ENCODE measurements at places on chromosomes 13 and 19.

GRCh38 chr13:23574421-23575145 is 4.4 kb downstream of the TNFRSF19 start:
- no peak for DNase-seq

DNA sequence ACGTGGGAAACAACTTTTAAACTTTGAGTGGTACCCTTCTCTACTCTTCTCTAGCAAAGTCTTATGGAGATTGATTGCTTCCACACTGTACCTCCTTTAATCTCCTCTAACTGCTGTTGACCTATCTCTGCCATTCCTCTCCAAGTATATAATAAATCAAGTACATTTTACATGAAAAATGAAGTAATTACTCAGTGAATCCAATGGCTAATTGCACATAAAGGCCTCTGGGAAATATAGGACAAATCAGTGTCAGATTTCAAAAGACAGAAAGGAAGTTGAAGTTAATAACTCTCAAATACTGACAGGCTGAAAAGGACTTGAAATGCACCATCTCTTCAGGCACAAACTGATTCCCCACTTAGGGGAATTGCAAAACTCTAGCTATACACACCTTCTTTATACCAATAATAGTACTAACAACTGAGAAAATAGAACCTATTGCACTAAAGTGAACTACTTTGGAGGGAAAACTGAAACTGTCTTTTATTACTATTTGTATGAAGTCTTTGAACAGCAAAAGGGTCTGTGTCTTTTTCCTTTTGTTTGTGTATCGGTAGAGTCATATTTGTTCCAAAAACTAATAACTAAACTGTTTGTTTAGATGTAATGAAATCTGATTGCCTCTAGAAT is 701.1 kb downstream of the PCDH9 start:
- DNase-seq: no peak

DNA sequence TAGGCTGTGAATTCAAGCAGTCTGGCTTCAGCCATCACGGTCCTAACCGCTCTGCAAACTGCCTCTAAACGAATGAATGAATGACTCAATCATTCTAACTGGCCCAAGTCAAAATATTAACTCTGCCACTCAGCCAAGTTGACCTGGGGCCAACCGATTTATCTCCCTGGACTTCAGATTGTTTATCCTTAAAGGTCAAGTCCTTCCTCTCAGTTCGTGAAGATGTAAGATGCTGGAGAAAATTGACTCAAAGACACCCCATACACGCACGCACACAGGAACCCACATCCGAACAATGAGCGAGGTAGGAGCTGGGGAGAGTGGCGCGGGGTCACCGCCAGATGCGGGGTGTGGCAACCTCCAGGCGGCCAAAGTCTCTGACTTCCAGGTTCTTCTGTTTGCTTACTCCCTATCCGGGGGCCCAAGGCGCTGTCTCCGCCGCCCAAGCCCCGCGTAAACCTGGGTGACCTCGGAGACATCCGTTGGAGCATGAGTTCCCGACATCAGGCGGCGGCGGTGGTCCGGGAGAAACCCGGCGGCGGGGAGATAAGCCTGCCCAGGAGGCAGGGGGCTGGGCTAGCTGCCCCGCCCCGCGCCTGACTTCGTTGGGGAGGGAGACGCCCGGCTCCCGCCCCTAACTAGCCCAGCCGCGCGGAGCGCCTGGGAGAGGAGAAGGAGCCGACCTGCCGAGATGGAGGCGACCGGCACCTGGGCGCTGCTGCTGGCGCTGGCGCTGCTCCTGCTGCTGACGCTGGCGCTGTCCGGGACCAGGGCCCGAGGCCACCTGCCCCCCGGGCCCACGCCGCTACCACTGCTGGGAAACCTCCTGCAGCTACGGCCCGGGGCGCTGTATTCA is at the start of gene CYP2S1:
Gene CYP2S1, plus strand, starts transcription at position 646 of the 856 bp plus-strand sequence. Its CDS starts 46 bp downstream, at position 692.
- DNase-seq: no peak

DNA sequence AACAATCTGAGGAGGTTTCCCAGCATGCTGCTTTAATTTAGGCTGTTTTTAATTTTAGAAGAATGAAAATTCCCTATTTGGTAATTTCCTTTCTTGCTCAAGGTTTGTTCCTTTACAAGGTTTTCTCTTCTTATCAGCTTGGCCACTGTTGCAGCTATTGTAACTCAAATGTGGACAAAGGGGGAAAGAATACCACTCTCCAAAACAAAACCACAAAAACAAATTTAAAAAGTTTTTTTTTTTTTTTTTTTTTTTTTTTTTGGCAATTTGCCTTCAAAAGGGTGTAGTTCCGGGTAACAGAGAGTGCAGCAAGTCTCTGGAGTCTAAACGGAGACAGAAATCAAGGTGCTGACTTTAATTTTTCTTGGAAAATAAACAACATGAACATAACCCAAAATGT is 306.4 kb upstream of the ARGLU1 start:
- no peak for DNase-seq

GRCh38 chr13:44063881-44064280 is 184.2 kb downstream of the LACC1 start:
- no peak for DNase-seq

DNA sequence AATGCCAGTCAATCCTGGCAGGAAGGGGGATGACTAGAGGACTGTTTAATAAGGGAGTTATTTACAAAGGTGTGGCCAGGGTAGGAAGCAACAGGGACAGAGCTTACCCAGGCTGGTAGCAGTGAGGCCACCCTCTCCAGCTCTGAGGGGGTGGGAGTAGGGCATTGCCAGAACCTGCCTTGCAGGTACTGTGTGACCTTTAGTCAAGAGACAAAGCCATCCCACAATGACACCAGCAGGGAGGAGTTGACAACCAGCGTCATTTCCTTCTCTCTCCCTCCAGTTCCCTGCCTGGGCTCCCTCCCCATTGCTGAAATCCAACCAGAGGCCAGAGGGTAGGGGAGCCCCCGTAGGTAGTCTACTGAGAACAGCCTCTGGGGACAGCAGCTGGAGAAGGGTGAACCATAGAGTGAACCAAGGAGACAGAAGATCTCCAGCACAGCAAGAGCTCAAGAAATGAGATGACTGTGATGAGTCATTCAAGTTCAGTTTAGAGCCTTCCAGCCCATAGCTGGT is 33.3 kb upstream of the SPATA13 start:
- DNase-seq: no peak

DNA sequence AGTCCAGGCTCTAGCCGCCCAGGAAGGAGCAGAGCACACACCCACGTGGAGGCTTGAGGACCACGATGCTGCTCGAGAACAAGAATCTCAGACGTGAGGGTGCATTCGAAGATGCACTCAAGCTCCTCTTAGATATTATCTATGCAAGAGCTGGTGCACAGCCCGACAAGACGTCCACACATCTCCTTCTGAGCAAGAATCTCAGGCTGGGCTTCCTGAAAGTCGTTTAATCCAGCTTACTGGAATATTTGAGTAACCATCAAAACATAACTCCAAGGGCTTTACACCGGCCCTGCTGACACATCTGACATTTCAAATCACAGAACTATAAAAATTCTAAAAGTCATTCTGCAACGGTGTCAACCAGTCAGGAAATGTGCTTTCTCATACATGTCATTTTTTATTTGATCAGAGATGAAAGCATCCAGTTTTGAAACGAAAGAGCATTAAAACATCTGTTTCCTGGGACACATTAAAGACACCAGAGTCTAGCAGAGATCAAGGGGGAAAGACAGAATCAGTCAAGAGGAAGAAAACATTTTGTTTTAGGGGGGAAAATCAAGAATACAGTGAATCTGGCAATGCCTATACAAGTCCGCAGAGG is 177.7 kb upstream of the IRS2 start:
- no peak for DNase-seq

- no peak for DNase-seq
These were observed 37.7 kb downstream of the GSX1 start for GRCh38 chr13:27830010-27830409.

GRCh38 chr19:6272411-6272791 is 7.4 kb downstream of the MLLT1 start:
- peak; percentile 35 for DNase-seq

- peak; percentile 28 for DNase-seq
These were observed 6.6 kb upstream of the OR10H5 start for GRCh38 chr19:15780610-15781418.

DNA sequence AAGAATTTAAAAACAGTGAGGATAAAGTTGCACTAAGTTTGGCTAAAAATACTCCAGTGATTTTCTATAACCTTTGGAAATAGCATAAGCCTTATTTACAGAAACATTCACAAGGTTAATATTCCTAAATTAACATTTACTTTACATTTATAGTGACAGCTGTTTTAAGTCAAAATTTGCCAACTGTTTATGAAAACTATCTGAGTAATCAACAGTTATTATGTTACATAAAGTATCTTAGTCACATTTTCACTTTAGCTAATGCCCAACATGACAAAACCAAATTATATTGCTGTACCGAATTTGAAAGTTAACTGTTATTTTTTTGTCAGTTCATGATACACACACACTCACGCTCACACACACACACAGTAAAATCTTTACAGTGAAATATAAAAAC is 1.2 kb downstream of the TNFRSF19 start:
- DNase-seq: no peak

GRCh38 chr19:28169168-28169887 is 1043.6 kb downstream of the UQCRFS1 start:
- DNase-seq: no peak

GRCh38 chr13:81246556-81246955 is 905.6 kb upstream of the SPRY2 start:
- DNase-seq: no peak

DNA sequence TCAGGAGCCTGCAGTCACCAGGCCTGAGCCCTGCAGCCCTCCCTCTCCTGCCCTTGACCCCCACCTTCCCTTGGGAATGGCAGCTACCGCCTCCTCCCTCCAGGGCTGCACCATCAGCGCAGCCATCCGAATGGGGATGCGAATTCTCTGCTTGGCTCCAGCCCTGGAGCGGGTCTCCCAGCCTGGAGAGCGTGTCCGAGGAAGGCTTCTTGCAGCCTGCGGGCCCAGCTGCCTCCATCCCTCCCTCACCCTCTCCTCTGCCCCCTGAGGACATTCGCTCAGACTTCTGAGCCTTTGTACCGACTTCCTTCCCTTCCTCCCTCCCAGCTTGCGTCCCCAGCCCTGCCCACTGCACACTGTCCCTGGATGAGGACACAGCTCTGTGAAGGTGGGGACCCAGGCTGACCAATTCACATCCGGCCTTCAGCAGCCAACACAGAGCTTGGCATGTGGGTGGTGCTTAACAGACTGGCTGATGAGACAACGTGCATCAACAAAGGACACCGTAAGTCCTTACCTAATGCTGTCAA is 6.0 kb upstream of the NKPD1 start:
- DNase-seq: no peak

- no peak for DNase-seq
These were observed 1569.4 kb downstream of the PCDH9 start for GRCh38 chr13:65660731-65661130.

DNA sequence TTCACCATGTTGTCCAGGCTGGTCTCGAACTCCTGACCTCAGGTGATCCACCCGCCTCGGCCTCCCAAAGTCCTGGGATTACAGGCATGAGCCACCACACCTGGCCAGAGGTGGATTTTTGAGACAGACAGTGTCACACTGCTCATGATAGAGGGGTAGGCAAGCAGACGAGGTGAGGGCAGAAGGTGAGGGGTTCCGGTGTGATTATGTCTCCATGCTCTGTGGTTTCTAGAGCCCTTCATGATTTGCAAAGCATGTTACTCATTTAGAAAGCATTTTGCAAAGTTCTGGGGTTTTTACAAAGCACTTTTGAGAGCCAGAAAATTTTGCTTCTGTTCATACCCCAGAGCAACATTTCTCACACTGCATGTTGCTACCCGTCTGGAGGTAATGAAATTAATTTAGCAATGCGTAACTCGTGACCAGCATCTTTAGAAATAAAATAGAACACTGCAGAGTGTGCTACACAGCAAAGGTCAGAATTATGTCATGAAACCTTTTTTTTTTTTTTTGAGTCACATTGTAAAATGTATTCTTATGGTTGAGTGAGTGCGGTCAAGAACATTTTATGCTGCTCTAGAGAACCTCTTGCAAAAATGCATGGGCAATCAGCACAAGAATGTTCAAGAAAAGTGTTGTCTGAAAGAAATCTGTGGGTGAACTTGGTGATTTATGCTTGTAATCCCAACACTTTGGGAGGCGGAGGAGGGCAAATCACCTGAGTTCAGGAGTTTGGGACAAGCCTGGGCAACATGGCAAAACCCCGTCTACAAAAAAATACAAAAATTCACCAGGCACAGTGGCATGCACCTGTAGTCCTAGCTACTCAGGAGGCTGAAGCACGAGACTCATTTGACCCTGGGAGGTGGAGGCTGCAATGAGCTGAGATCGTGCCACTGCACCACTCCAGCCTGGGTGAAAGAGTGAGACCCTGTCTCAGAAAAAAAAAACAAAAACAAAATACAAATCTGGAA is 58.0 kb downstream of the MAP4K1 start:
- DNase-seq: no peak

DNA sequence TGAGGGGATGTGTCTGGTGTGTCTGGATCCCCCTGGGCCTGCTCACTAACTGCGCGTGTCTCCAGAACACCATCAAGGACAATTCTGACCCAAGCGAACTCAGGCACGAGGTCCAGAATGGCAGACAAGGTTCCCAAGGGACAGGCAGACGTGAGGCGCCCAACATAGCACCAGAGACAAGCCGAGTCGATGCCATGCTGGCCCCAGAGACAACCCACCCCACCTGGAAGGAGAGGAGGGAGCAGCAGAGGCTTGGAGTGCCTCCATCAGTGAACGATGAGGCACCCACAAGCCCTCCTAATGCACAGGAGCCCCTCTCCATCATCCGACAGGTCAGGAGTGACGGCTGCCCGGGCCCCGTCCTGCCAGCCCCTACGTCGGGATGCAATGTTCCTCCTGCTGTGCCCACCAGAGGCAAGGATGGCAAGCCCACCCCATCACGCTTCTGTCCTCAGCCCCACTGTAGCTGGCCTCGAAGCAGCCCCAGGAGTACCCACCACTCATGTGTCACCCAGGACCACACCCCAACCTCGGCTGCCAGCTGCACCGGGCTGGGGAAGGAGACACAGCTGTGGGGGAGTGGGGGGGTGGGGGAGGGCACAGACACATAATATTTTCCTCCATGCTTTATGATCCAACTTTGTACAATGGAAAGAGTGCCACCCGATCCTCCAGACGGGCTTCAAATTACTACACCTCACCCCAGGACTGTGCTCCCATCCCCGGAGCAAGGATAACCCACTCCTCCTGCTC is 11.8 kb downstream of the AP3D1 start:
- no peak for DNase-seq

DNA sequence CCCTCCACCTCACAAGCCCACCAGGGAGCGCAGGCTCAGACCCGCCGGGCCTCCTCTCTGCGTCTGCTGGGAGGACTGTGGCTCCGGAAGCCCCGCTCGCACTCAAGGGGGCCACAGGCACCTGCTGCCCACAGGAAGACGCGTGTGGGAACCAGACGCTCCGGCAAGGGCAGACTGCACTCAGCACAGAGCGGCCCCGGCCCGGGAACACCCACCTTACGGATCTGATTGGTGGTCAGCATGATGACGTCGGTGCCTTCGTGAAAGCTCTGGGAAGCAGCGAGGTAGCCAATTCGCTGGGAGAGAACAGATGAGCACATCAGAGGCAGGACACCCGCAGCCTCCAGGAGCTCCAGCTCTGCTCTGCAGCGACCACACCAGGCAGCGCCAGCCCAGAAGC is 14.6 kb downstream of the AP3D1 start:
- no peak for DNase-seq

GRCh38 chr19:43132696-43133095 is 50.2 kb upstream of the PSG2 start:
- DNase-seq: no peak

GRCh38 chr19:10976131-10976892 is 15.5 kb downstream of the SMARCA4 start:
- no peak for DNase-seq
